ENCODE measurements at places on chromosomes 6 and 20. TPM values are rescaled to one million over a fixed set of nuclear protein-coding genes. Genes with fewer than 3 reads are reported as not detected.

The ENPP3 gene
- total RNA-seq, result 0.64 TPM

DNA sequence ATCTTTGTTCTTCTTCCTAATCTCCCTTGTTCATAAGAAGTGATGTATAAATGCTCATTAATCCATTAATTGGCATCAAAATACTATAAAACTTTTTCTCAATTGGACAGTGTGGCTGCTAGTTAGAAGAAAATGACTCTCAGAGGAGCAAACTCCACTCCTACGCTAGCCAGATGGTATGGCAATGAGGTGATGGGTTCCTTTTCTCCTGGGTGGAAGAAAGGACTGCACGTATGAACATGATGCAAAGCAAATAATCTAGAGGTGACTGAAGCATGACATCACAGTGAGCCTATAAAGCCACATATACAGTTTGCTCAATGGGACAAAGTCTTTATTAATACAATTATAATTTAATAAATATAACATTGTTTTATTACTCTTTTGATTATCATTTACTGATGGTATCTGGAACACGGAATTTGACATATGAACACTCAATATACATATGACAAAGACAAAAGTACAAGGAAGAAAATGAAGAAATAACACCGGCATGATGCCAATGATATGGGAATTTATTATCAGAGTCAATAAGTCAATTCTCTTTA, 46.4 kb upstream of the FAM83B start:
- DNase-seq, result no peak

DNA sequence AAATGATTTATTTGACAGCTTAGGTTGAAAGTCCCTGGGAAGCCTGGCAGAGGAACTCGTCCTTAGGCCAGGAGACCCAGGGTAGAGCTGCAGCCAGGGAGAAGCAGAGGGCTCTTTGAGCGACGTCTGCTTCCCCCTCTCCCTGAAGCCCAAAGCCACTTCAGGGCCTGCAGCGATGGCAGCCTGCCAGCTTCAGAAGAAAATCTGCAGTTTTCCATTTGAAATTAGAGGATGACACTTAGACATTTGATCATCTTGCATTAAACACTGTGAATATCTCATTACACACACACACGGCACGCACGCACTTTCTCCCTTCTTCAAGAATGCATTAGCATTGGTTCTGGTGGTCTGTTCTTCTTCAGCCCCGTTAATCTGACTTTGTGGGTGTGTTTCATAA, 96.5 kb downstream of the PLEKHG1 start:
- DNase-seq, result no peak

DNA sequence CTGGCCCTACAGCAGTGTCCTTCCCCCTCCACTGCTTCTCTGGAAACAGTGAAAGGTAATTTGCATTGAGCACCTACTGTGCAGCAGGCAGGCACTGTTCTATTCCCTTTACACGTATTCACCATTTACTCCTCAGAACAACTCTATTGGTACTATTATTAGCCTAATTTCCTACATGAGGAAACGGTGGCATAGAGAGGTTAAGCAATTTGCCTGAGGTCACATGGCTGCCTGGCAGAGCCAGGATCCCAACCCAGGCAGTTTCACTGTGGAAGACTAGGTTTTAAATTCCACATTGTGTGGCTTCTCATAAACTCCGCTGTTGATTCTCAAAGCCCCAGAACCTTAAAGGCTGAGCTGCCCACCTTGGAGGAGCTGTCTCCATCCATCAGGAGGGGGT, 72.7 kb downstream of the CLIC5 start:
- no peak for DNase-seq

GRCh38 chr6:52877168-52877567, 32.3 kb downstream of the GSTA3 start:
- DNase-seq, result no peak

GRCh38 chr6:158754738-158755137, 64.4 kb downstream of the EZR start:
- no peak for DNase-seq

DNA sequence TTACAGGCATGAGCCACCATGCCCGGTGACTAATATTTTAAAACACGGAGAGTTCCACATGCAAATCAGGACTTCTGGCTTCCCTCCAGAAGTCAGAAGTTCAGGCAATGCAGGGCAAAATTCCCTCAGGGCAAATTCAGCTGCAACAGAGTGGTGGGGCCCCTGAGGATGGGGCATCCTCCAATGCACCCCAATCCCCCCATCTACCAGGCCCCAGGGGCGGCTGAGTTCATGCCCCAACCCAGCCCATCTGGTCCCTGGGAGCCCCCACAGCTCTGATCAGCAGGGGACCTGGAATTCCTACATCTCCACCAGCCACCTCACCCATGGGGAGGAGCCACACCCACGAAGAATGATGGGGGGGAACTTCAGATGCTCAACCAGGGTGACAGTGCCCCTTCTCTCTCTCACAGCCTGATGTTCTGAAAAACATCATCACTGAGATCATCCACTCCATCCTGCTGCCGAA, 22.6 kb downstream of the BPIFB1 start:
- DNase-seq, result no peak

GRCh38 chr20:12372557-12372956, 454.9 kb downstream of the BTBD3 start:
- no peak for DNase-seq

DNA sequence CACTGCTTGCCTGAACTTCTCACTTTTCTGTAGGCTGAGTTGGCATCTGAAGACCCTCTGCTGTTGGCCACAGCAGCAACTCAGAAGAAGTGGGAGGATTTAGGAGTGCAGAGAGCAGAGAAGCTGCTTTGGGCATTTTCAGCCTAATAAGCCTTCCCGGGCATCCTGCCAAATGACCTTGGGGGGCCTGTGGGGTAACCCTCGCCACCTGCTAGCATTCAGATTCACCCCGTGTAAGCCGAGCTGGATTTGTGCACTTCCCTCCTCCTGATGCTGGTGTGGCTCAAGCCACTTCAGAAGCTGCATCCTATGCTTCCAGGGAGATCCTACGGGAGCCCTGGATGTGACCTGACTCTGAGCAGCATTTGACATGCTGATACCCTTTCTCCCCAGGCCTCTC, 114.8 kb downstream of the LRFN2 start:
- no peak for DNase-seq

The HAO1 gene
- total RNA-seq, result not detected

The DNAH8 gene
- 0.05 TPM for total RNA-seq

- DNase-seq, result no peak
These were observed 125.1 kb upstream of the SGK1 start for GRCh38 chr6:134443009-134443408.
